Naive thymus-derived CD8-positive, alpha-beta T cell (primary cell): ENCODE measurements at places on chromosomes 2 and 18.
A peak's percentile ranks its signal among the peaks of the same experiment; 100 is the strongest.

GRCh38 chr18:63552581-63552980 is 10.4 kb downstream of the SERPINB12 start:
- H3K36me3 ChIP-seq = no peaks in the 10 kb centered on the region
- no peak for DNase-seq
- H3K4me1 ChIP-seq = no peaks in the 10 kb centered on the region
- no peak overlapping the region for H3K4me3 ChIP-seq
- H3K27ac ChIP-seq = no peak overlapping the region

DNA sequence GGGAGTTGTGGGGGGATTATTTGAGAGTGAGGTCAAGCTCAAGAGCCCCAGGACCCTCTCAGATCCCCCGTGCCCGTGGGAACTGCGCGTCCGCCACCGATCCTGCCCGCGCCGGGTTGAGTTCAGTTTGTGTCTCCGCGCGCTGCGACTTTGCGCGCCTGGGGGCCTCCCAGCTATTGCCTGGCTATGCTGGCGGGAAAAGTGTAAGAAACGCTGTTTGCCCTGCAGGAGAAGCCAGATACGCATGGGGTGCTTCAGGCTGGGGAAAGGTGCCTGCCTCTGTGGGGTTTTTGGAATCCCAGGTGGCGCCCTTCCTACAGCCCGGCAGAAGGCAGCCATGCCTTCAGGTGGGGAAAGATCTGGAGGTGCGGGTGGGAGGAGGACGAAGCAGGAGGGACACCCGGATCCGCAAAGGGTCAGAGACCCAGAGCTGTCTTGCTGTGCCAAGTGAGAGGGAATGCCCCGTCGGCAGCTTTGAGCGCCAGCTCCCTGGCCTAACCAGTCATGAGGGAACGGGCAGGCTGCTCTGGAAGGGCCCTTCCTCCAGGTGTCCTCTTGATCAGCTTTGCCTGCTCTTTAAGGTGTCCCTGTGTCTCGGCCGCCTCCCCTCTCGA is 22.5 kb downstream of the TEX44 start:
- H3K27ac ChIP-seq = peak overlapping the region; percentile 58
- H3K4me3 ChIP-seq = peak overlapping the region; percentile 91
- no peaks in the 10 kb centered on the region for H3K27me3 ChIP-seq
- H3K4me1 ChIP-seq = peaks cover 34% of the 10 kb centered on the region
- H3K36me3 ChIP-seq = no peaks in the 10 kb centered on the region

GRCh38 chr18:63971320-63972001 is 1.6 kb downstream of the SERPINB8 start:
- H3K27ac ChIP-seq = peak overlapping the region; percentile 95
- H3K36me3 ChIP-seq = no peaks in the 10 kb centered on the region
- peaks cover 3% of the 10 kb centered on the region for H3K27me3 ChIP-seq
- H3K4me3 ChIP-seq = peak overlapping the region; percentile 97

GRCh38 chr18:53426666-53427184 is 797.7 kb downstream of the MBD2 start:
- H3K27me3 ChIP-seq = no peaks in the 10 kb centered on the region
- H3K4me1 ChIP-seq = no peaks in the 10 kb centered on the region
- no peak for DNase-seq
- no peak overlapping the region for H3K27ac ChIP-seq

- DNase-seq = no peak
- H3K27ac ChIP-seq = no peak overlapping the region
- no peak overlapping the region for H3K4me3 ChIP-seq
- no peaks in the 10 kb centered on the region for H3K27me3 ChIP-seq
- no peaks in the 10 kb centered on the region for H3K36me3 ChIP-seq
These were observed 67.2 kb downstream of the KCTD1 start for GRCh38 chr18:26480897-26481795.

DNA sequence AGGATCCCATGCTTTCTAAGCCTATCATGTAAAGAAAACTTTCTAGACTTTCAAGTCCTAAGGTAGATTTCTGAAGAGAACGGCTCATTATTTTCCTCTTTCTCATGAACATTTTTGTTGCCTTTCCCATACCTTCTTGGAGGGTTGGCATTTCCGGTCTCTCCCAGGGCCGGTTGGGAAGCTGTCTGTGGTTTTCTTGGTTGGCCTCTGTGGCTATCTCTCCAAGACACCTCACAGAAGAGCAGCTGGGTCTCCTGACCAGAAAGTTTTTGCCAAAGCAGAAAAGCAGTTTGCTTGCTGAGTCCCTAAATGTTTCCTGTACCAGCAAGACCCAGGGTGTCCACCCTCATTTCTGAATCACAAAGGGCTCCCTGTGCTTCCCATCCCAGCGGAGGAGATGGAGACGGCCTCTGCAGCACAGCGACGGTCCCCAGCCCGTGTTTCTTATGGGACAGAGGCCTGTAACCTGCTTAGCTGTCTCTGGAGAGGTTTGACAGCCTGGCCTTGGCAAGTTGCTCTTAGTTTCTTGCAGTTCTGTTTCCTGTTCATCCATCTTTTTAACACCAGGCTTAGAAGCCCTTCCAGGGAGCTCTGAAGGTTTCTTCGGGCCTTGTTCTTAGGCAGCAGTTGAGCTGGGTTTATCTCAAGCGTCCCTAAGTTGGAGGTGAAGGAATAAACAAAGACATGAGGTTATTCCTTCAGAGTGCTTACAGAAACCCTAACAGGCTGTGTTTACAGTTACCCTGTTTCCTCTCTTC is 39.8 kb downstream of the GREB1 start:
- no peak overlapping the region for H3K27ac ChIP-seq
- no peak overlapping the region for H3K4me3 ChIP-seq
- DNase-seq = no peak
- H3K4me1 ChIP-seq = no peaks in the 10 kb centered on the region
- H3K27me3 ChIP-seq = no peaks in the 10 kb centered on the region

- no peak for DNase-seq
- no peak overlapping the region for H3K27ac ChIP-seq
- H3K27me3 ChIP-seq = no peaks in the 10 kb centered on the region
- no peaks in the 10 kb centered on the region for H3K4me1 ChIP-seq
These were observed 35.2 kb upstream of the TTC32 start for GRCh38 chr2:19937004-19937403.

- H3K4me3 ChIP-seq = no peak overlapping the region
- H3K27me3 ChIP-seq = peaks cover 13% of the 10 kb centered on the region
- DNase-seq = no peak
- no peak overlapping the region for H3K27ac ChIP-seq
- H3K36me3 ChIP-seq = no peaks in the 10 kb centered on the region
- no peaks in the 10 kb centered on the region for H3K4me1 ChIP-seq
These were observed 79.4 kb upstream of the STAM2 start for GRCh38 chr2:152254976-152255375.

DNA sequence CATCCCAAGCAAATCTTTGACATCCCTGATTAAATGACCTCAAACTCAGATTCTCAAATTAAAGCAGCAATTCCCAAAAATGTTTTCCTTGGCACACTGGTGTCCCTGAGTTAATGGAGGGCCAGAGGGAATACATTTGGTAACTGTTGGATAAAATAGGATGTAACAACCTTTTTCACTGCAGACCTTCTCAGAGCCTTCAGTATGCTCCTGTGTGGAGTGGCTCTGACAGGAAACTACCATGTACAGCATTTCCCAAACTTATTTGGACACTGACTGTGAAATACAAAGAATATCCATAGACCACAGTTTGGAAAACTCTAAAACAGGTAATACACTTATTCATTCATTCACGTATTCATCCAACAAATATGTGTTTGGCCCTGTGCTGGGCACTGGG is 91.8 kb downstream of the TFCP2L1 start:
- DNase-seq = no peak
- H3K4me1 ChIP-seq = no peaks in the 10 kb centered on the region
- H3K36me3 ChIP-seq = no peaks in the 10 kb centered on the region
- H3K4me3 ChIP-seq = no peak overlapping the region

DNA sequence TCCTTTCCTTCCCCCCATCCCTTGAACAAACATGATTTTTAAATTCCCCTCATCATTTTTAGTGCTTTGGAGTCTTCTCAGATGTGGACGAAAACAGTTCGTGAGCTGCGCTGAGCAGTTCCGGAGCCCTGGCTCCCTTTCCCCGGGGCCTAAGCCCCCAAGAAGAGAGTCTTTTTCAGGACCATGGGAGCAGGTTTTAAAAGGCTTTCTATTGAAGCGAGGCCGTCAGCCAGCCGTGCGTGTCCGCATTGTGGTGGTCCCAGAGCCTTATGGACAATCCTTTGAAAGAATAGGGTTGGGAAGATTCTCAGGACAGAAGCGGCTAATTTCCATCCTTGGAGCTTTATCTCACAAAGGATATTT is 290.7 kb downstream of the SOX11 start:
- H3K36me3 ChIP-seq = no peaks in the 10 kb centered on the region
- H3K27me3 ChIP-seq = peaks cover 22% of the 10 kb centered on the region
- no peak for DNase-seq

GRCh38 chr18:38241736-38242135 is 676.1 kb upstream of the CELF4 start:
- H3K4me3 ChIP-seq = no peak overlapping the region
- DNase-seq = no peak
- no peaks in the 10 kb centered on the region for H3K4me1 ChIP-seq
- H3K36me3 ChIP-seq = no peaks in the 10 kb centered on the region
- H3K27me3 ChIP-seq = no peaks in the 10 kb centered on the region

DNA sequence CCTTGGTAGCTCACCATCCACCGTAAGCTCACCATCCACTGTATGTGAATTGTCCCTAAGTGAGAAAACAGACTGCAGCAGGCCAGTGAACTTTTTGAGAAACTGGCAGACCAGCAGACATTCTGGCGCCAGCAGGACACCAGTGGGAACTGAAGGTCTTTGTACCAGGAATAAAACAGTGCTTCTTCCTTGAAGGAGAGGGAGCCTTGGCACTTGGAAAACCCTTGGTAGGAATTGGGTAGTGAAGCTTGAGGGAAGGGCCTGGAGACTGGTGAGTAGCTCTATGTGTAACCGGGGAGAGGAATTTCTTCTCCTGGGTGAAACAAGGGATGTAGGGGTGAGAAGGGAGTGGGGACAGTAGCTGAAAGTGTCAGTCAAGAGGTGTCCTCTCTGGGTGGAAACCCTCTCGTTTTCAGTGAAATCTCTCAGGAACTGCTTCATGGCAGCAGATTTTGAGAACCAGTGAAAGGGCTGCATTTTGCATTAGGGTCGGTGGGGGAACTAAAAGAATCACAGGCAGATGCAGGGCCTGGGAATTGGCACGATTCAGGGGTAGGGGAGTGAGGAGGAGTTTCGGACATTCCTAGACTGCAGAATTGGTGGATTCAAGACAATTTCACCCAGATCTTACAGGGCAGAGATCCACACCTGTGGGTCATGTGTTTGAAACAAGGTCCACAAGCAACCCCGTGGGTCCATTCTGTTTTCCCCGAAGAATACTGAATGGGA is 131.5 kb upstream of the DLX2 start:
- H3K4me1 ChIP-seq = peaks cover 19% of the 10 kb centered on the region
- no peak overlapping the region for H3K27ac ChIP-seq
- DNase-seq = no peak
- peaks cover 35% of the 10 kb centered on the region for H3K27me3 ChIP-seq
- no peaks in the 10 kb centered on the region for H3K36me3 ChIP-seq

DNA sequence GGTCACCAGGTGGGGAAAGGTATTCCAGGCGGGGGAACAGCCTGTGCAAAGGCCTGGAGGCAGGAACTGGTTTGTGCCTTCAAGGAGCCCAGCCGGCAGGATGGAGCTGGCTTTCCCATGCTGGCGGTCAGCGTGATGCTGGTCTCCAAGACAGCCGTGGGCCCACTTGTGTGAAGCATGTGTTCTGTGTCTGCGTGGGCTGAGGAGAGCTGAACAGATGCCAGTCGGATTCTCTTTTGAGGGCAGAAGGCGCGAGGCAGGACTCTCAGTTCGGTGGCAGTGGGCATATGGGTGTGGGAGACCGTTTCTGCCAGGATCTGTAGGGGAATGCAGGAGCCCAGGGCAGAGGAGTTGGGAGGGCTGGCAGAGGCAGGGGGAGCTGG is 191.6 kb downstream of the TWIST2 start:
- peaks cover 2% of the 10 kb centered on the region for H3K27me3 ChIP-seq
- H3K4me1 ChIP-seq = no peaks in the 10 kb centered on the region
- no peak overlapping the region for H3K27ac ChIP-seq
- H3K36me3 ChIP-seq = no peaks in the 10 kb centered on the region
- DNase-seq = no peak

DNA sequence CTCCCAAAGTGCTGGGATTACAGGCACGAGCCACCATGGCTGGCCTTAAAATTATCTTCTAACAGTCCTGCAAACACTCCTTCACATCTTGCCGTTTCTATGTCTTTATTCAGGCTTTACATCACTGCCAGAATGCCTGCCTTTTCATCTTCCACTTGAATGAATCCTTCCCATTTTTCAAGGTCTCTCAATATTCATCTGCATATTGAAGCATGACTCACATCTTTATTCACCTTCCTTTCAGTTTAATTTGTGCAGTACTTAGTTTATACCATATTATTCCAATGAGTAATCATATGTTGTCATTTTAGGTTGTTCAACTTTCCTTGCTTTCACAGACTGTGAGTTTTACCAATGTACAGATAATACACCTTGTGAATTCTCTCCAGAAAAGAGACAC is 510.1 kb upstream of the PIK3C3 start:
- DNase-seq = no peak
- H3K4me3 ChIP-seq = no peak overlapping the region
- no peaks in the 10 kb centered on the region for H3K36me3 ChIP-seq

DNA sequence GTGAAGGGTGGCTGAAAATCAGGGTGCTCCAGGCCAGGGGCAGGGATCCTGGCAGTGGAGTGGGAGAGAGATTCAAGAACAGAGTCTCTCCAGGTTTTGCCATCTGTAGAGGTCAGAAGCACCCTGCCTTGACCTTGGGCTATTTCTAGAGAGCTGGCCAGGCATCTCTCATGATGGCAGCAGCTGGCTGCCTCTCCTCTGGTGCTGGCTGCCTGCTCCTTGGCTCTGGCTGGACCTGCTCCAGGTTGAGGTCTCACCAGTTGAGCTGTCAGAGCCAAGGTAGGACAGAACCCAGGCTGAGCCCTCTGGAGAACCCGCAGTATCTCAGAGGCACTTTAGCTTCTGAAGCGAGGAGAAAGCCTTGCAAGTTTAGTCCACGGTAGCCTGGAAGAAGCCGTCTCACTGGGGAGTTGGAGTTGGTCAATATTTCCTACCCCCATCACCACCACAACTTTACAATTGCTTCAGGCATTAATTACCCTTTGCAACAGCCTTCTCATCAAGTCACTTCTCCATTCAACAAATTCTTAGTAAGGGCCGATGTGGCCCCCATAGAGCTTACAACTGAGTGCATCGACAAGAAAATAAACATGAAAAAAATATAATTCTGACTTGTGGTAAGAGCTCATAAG is 25.6 kb downstream of the GNLY start:
- H3K4me1 ChIP-seq = no peaks in the 10 kb centered on the region
- DNase-seq = no peak
- no peaks in the 10 kb centered on the region for H3K36me3 ChIP-seq
- no peak overlapping the region for H3K4me3 ChIP-seq

GRCh38 chr18:51235009-51235789 is 37.7 kb upstream of the MEX3C start:
- no peak overlapping the region for H3K27ac ChIP-seq
- H3K36me3 ChIP-seq = no peaks in the 10 kb centered on the region
- no peaks in the 10 kb centered on the region for H3K27me3 ChIP-seq
- no peak overlapping the region for H3K4me3 ChIP-seq
